Esophagus muscularis mucosa (tissue), 4 donors: ENCODE measurements at places on chromosomes 12 and 14. TPM values are rescaled to one million over a fixed set of nuclear protein-coding genes. Genes with fewer than 3 reads are reported as not detected.

DNA sequence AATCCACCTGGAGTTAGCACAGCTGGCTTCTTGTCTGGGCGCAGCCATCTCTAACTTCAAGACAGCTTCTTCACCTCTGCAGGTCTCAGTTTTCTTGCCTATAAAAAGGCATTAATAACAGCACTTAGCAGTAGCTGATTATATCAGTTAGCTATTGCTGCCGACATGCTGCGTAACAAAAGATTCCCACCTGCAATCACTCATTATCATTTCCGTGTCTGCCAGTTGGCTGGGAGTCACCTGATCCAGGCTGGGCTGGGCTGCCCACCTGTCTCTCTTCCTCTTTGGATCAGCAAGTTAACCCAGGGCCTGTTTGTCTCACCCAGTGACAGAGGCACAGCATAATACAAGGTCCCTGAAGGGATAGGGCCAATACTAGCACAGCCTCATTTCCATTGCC is 109.7 kb downstream of the SCARB1 start:
- H3K4me3 ChIP-seq: no peak overlapping the region
- H3K27me3 ChIP-seq: no peaks in the 10 kb centered on the region
- H3K36me3 ChIP-seq: no peaks in the 10 kb centered on the region
- H3K27ac ChIP-seq: peak overlapping the region; percentile 95
- DNase-seq: no peak

GRCh38 chr12:3576891-3577290 is 85.9 kb downstream of the PRMT8 start:
- H3K27ac ChIP-seq: no peak overlapping the region
- no peak for DNase-seq
- no peak overlapping the region for H3K4me3 ChIP-seq
- H3K27me3 ChIP-seq: peaks cover 16% of the 10 kb centered on the region
- no peaks in the 10 kb centered on the region for H3K4me1 ChIP-seq

DNA sequence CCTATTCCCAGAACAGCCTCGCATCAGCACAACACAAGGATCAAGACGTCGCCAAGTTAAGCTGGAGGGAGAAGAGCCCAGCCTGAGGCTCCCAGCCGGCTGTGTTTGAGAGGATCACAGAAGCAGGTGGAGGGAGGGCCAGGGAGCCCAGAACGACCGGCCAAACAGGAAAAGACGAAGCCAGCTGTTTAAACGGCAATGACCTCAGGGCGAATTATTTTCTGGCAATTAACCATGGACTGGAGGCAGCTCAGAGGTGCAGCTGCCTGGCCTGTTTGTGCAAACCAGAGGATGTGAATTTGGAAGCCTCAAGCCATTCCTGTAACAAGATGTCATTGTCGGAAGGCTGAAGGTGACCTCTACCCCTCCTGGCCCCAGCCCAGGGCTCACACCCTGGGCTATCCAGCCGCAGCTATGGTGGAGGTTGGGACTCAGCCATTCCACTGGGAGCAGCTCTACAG is 175.8 kb upstream of the PRMT8 start:
- DNase-seq: no peak
- no peak overlapping the region for H3K4me3 ChIP-seq
- H3K36me3 ChIP-seq: no peaks in the 10 kb centered on the region
- peaks cover 14% of the 10 kb centered on the region for H3K4me1 ChIP-seq
- peak overlapping the region; percentile 22 for H3K27ac ChIP-seq

DNA sequence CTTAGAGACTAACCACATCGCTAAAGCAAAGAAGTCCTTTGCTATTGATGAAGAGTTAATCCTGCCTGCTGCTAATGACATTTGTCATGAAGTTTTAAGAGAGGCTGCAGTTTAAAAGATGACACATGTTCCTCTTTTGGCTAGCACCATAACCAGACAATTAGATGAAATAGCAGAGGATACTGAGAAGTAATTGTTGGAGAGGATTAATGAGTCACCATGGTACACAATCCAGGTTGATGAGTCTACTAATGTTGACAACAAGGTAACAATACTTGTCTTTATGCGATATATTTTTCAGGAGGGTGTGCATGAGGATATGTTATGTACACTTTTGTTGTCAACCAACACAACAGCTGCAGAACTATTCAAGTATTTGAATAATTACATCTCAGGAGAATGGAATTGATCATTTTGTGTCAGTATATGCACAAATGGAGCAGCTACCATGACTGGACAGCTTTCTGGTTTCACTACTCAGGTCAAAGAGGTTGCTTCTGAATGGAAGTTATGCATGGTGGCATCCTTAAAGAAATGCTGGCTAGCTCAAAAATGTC is 56.7 kb downstream of the LRRIQ1 start:
- H3K27ac ChIP-seq: no peak overlapping the region
- no peak overlapping the region for H3K4me3 ChIP-seq
- no peak for DNase-seq
- H3K36me3 ChIP-seq: no peaks in the 10 kb centered on the region

The TPI1 gene
- 372 TPM for total RNA-seq

The IAPP gene
- total RNA-seq: not detected
